Activated naive CD4-positive, alpha-beta T cell treated with anti-CD3 and anti-CD28 coated beads for 36 hours (primary cell): ENCODE measurements at places on chromosomes 3 and 15.

DNA sequence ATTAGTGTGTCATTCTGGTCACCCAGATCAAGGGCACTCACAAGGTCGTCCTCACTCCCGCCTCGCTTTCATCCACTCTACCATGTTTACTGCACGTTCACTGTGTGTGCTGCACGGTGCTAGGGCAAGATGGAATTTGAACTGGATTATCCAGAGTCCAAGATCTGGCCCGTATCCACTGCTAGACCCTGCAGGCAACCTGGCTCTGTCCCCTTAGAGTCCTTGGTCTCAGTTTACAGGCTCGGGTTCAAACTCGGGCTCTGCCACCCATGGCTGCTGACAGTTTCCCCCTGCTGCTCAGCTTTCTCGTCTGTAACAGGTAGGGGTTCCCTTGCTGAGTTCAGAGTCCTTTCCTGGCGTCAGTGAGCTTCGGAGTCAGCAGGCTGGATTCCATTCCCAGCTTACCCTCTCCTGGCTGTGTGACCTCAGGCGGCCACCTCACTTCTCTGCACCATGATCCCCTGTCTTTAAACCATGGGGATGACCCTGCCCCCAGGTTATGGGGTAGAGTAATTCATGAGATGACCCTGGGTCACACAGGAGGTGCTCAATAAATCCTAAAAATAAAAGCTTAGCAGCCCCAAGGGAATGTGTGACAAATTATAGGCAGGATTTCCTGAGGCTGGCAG is 79.6 kb upstream of the SLC6A6 start:
- DNase-seq = no peak

DNA sequence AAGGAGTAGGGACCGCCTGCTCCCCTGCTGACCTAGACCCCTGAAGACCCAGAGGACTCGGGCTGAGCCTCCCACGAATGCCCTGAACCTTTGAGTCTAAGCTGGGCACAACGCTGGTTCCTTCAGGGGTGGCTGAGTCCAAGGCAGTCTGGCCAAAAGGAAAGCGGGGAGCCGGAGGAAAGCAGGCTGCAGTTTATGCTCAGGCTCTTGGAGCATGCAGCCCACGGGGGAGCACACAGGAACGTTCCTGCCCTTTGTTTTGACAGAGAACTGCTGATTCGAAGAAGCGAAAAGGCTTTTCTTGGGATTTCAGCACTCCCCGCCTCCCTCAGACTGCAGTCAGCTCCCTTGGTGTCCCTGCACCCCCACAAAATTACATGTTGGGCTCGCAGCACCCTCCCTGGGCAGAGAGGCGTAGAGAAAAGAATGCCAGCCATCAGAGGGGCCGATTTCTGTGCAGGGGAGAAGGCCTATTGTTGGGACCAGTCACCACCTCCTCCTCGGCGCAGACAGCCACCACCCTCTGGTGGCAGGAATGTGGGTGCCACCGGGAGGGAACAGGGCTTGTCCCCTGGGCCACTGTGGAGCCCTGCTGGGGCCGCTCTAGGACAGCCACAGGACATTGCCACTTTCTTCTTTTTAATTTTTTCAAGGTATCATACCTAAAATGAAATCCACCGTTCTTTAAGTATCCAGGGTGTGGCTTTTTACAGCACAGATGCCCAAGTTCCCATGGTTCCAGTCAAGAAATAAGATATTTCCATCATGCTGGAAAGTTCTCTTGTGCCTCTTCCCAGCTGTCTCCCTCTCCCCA is 72.2 kb downstream of the SMAD6 start:
- DNase-seq = peak; percentile 72

DNA sequence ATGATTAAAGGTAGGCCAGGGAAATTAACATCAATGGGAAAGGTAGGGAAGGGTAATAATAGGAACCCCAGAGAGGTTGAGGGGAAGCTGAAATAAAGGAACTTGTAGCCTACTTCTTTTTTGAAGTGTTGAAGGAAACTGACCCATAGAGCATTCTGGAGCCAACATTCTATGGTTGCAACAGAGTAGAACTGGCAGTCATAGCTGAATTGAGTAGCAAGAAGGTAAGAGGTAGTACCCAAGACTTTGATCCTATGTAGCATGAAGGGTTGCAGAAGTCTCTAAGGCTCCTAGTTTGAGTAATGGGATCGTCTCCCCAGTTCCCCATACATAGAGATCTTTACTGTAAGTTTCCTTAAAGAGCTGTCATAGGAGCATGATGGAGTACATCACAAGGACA is 7.4 kb upstream of the ZNF774 start:
- DNase-seq = no peak

DNA sequence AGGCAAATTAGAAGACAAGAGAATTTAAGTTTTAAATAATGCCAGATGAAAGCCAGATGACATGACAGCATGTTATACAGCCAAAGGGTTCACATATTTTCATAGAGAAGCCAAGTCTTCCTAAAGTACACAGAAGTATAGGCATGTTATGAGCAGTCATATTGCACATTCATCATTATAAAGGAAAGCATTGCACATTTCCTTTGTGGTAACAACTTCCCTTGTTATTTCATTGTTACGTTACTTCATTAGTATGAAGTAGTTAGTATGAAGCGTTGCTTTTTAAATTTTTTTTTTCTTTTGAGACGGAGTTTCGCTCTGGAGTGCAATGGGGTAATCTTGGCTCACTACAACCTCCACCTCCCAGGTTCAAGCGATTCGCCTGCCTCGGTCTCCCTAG is 4.6 kb upstream of the ABCC5 start:
- no peak for DNase-seq

DNA sequence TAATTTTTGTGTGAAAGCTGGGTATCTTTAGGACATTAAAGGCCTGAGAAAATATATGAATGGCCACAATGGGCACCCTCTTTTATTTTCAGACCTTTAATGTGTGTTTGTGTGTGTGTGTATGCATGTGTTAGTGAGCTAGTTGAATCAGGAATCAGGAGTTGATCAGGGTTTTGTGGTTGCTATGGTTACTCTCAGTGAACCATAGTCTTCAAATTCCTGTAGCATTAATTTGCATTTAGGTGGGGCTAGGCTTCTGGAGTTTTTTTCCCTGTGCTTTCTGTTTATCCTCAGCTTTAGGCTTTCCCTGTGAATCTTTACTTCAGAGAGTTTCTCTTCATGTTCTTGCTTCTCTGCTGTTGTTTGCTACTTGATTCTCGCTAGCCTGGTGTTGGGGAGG is 122.0 kb upstream of the ONECUT1 start:
- DNase-seq = no peak

- DNase-seq = no peak
These were observed 29.8 kb upstream of the FAM98B start for GRCh38 chr15:38424101-38424552.

GRCh38 chr3:138908846-138909245 is 38.1 kb downstream of the FOXL2 start:
- no peak for DNase-seq

DNA sequence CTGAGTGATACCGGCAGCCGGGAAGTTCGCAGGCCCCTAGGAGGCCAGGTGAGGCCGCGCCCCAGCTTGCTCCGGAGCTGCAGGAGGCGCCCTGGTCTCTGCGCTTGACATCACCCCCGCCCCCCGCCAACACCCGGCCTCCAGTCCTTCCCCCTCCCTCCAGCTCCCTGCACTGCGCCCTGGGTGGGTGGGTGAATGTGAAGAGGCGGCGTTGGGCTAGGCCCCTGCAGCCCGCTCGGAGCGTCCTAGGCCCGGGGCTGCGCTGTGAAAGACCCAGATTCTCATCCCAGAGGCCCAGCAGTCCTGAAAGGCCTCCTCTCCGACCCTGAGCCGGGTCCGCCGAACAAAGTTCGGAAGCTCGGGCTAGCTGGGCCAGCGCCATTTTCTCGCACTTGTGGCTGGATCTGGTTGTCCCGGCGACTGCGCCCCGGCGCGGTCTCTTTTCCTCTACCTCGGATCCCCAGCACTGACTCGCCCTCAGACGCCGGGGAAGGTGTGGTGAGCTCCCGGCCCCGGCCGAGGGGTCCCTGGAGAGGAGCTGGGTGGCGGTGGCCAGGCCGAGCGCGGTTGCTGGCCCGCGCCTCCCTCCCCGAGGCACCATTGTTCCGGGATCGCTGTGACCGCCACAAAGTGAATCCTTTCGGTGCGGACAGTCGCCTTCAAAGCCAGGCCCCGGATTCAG is 12.9 kb downstream of the ZIC4 start:
- DNase-seq = no peak

DNA sequence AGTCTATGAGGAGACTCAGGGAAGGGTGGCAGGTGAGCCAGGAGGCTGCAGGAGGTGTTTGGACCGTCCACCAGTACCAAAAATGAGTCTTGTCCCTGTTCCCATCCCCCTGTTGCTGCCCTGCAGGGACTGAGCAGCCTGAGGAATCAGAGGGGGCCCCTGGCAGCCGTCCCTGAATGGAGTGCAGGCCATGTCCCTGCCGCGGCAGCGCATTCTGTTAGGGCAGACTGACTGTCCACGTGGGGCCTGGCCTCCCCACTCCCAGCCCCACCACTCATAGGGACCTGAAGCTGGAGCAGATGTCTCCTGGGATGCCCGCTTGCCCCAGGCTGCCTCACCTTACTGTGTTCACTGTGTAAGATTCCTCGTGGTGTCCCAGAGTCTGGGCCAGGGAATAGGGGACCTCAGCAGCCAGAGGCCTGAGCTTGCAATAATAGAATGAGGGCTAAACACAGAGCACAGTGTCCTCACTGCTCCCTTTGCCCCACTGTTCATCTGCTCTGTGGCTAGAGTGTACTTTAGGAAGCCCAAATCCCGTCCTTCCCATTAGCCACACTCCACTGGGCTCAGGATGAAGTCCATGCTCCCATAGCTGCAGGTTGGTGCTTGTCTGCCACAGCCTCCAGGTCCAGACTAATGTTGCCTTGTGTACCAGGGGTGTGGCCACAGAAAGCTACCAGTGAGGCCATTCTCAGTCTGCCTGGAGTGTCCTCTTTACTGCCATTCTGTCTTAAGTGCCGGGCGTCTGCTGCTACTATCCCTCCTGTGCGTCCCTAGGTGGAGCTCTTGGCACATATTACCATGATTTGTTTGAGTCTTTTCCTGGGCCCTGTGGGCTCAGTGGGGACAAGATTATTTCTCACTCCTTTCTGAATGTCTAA is 63.2 kb downstream of the HCN4 start:
- DNase-seq = peak; percentile 36

- no peak for DNase-seq
These were observed 306.8 kb downstream of the EPHA3 start for GRCh38 chr3:89414270-89414669.

DNA sequence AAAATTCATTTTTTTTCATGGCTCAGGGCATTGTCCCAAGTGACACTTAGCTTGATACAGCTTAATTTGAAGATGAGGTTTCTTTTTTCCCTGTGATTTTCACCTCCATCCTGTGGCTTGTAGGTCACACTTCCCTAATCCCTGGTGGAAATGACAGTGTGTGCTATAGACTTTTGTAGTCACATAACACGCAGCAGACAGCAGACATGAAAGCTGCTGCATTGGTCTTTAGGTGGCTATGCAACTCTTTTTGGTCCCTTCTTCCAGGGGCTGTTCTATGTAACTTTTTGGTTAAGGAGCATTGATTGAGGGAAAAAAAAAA is 38.8 kb downstream of the TRAK1 start:
- no peak for DNase-seq

GRCh38 chr15:92671406-92671805 is 15.8 kb upstream of the FAM174B start:
- no peak for DNase-seq

GRCh38 chr3:194773216-194773615 is 87.5 kb downstream of the FAM43A start:
- no peak for DNase-seq

- peak; percentile 23 for DNase-seq
These were observed 900 bp upstream of the HYAL3 start for GRCh38 chr3:50299929-50300680.

- DNase-seq = no peak
These were observed 8.6 kb upstream of the CERS3 start for GRCh38 chr15:100537331-100537730.

GRCh38 chr3:138569090-138569489 is 25.0 kb downstream of the CEP70 start:
- no peak for DNase-seq

DNA sequence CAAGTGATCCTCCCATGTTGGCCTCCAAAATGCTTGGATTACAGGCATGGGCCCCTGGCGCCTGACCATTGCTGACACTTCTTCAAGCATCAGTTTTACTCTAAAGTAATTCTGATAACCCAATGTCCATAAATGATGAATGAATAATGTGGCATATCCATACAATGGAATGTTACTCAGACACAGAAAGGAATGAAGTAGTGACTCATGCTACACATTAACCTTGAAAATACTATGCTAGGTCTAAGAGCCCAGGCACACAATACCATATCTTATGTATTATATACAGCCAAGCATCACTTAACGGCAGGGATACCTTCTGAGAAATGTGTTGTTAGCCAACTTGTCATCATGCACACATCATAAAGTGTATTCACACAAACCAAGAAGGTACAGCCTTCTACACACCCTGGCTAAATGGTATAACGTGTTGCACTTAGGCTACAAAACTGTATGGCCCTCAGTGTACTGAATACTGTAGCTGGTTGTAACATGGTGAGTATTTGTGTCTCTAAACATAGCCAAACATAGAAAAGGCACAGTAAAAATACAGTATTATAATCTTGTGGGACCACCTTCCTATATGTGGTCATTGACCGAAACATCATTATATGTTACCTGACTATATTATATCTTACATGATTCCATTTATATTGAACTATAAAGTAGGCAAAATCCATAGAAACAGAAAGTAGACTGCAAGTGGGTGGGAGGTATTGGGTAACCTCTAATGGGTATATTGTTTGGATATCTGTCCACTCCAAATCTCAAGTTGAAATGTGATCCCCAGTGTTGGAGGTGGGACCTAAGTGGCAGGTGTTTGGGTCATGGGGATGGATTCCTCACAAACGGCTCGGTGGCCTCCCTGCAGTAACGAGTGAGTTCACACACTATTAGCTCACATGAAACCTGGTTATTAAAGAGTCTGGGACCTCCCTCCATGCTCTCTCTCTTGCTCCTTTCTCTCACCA is 31.4 kb downstream of the MKRN2 start:
- no peak for DNase-seq

DNA sequence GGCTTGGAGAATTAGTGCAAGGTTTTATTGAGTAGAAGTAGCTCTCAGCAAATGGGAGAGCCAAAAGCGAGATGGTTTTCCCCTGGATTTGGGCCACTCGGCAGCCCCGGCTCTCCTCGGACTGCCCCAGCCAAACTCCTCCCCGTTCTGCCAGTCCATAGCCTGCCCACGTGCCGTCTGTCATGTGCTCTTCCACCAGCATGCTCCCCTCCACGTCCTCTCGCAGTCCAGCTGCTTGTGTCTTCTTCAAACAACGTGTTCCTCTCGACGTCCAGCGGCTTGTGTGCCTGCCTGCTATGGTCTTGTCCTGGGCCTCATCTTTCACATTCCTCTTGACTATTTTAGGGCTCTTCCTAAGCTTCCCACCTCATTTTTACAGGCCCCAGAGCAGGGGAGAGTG is 16.7 kb upstream of the SECISBP2L start:
- no peak for DNase-seq

- DNase-seq = no peak
These were observed 3.9 kb upstream of the OPA1 start for GRCh38 chr3:193589129-193589528.

- no peak for DNase-seq
These were observed 17.0 kb downstream of the MAP6D1 start for GRCh38 chr3:183808355-183808754.
